Fibroblast of lung (primary cell): ENCODE measurements at places on chromosomes 1 and 21.

GRCh38 chr1:195717651-195718050, 890.6 kb downstream of the KCNT2 start:
- peak; percentile 14 for DNase-seq

DNA sequence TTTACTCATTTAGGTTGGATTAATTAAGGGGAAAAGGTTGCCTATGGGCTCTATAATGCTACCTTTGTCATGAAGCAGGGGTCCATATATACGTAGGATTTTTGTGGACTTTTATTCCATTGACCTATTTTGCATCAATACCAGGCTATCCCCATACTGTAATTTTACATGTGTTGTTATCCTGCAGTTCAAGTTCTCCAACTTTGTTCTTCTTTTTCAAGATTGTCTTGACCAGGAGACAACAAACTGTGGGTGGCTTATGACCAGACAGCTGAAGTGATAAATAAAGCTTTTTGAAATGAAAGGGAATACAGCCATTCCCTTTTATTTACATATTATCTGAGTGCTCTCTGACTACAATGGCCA, 345.7 kb downstream of the BARHL2 start:
- DNase-seq, result no peak

GRCh38 chr1:85330711-85331290, 54.4 kb upstream of the BCL10 start:
- DNase-seq, result peak; percentile 99

GRCh38 chr1:87100271-87100670, 185.8 kb downstream of the HS2ST1 start:
- no peak for DNase-seq

GRCh38 chr1:9294910-9295636, 2.4 kb downstream of the SPSB1 start:
- DNase-seq, result peak; percentile 83
